ENCODE measurements at places on chromosomes 7 and 10.

- DNase-seq = no peak
These were observed 7.9 kb upstream of the PAX2 start for GRCh38 chr10:100737355-100738054.

DNA sequence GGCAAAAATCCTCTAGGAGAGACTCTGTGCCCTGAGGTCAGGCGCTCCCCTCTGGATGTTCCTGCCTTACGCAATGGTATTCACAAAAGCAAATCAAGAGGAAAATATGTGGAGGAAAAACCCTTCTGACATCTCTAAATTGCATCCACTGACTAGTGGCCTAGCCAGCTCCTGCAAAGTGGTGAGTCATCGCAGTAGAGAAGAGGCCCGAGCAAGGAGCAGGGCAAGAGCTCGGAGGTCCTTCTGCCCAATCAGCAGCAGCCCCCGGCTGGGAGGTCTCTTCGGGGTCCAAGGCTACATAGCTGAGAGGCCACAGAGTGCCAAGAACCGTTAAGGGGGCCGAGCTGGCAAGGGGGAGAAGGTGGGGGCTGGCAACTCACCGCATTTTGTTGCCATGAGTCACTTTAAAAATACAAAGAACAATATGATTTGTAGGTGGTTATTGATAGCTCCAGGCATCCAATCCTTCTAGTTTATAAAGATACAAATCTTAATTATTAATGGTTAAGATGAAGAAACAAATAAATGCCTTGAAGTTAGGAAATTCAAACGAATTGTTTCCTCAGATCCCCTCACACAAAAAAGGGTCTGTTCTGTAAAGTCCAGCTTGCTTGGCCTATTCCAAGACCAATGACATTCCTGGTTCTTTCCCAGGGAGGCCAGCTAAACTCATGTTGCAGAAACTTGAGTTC is 161.6 kb downstream of the PKD1L1 start:
- DNase-seq = no peak

GRCh38 chr7:29494350-29494749 is 69.3 kb upstream of the PRR15 start:
- no peak for DNase-seq

GRCh38 chr10:102451105-102451969 is at the start of gene C10orf95:
Gene C10orf95, minus strand, starts transcription at chr10:102451543. Its CDS starts 450 bp downstream, at chr10:102451093.
- DNase-seq = no peak

DNA sequence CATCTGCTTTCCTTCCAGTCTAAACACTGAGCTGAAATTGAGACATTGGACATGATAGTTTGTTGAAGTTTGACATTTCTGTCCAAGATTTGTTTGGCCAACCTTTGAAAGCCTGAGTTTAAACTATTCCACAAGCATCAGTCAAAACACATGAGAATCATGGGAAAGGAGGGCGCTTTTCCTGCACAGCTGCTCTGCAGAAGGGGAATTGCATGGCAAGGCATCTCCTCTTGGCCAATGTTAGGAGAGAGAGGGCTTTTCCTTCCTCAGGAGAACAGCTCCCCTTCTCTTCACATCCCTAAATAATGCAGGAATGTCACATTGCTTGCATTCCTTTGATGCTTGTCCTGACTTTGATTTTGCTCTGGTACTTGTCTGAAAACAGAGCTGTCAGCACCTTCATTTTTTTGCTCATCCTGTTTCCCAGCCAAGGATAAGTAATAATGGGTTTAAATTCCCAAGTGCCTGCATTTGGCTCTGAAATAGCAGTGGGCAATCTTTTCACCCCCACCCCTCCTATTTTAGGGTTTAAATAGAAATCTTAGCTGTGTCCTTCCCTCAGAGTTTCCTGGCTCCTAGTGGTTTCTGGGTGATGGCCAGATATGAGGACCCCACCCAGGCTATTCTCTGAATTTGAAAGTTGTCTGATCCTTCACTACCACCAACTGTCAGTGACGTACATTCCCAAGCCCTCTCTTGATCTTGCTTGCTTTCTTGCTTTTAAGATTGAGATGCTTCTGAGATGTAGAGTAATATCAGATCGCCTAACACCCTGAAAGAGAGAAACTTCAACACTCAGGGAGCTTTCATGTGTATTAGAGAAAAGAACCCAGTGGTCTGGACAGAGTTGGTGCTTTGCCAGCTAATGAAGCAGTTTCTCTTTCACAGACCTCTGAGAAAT is 75.2 kb upstream of the NPVF start:
- no peak for DNase-seq

All from stimulated activated CD4-positive, alpha-beta T cell treated with anti-CD3 and anti-CD28 coated beads, Interleukin-12 subunit alpha, Interleukin-12 subunit beta, amount 100 ng/mL, for 48 hours (primary cell).